ENCODE measurements at places on chromosomes 7 and 10. TPM values are rescaled to one million over a fixed set of nuclear protein-coding genes. Genes with fewer than 3 reads are reported as not detected.

ZNF804B gene
- not detected for total RNA-seq

TEX47 gene
- total RNA-seq = not detected

C7orf57 gene
- not detected for total RNA-seq

MALRD1 gene
- 0.36 TPM for total RNA-seq

SERPINE1 gene
- total RNA-seq = 1.8 TPM

HPS1 gene
- 74.7 TPM for total RNA-seq

PLCE1 gene
- total RNA-seq = 45.2 TPM

C10orf143 gene
- 6.9 TPM for total RNA-seq

CRYGN gene
- total RNA-seq = 0.15 TPM

HTR7 gene
- total RNA-seq = 0.61 TPM

PRKAR2B gene
- 9.6 TPM for total RNA-seq

EGFR gene
- 66.8 TPM for total RNA-seq

NCF1 gene
- 4.4 TPM for total RNA-seq

CALHM3 gene
- total RNA-seq = not detected

SKAP2 gene
- 46.6 TPM for total RNA-seq

GOLGA7B gene
- 0.42 TPM for total RNA-seq

NPC1L1 gene
- total RNA-seq = not detected

RNF32 gene
- total RNA-seq = 3.6 TPM

DYNC1I1 gene
- 3.0 TPM for total RNA-seq

Data from left colon (tissue), 2 donors.